ENCODE measurements at places on chromosomes 6 and 20. TPM values are rescaled to one million over a fixed set of nuclear protein-coding genes. Genes with fewer than 3 reads are reported as not detected.

Gene SLC26A8
- under 0.01 TPM for total RNA-seq

Gene SLA2
- total RNA-seq, result not detected

Gene PHACTR1
- 0.08 TPM for total RNA-seq

Gene HSPA12B
- not detected for total RNA-seq

Gene HELZ2
- 37.2 TPM for total RNA-seq

Gene FNDC11
- 0.30 TPM for total RNA-seq

Gene PRSS16
- not detected for total RNA-seq

Gene MICA
- 118 TPM for total RNA-seq

Gene PET117
- 8.0 TPM for total RNA-seq

Gene PNLDC1
- total RNA-seq, result 0.23 TPM

Gene NFATC2
- total RNA-seq, result 0.60 TPM

Gene LPIN3
- 4.0 TPM for total RNA-seq

Gene TUBE1
- 14.5 TPM for total RNA-seq

Gene SIGLEC1
- total RNA-seq, result not detected

Gene BNIP5
- not detected for total RNA-seq

Gene CLPSL1
- not detected for total RNA-seq

Gene TSHZ2
- total RNA-seq, result 15.3 TPM

Gene MPIG6B
- not detected for total RNA-seq

Gene MCHR2
- not detected for total RNA-seq

Gene KCNG1
- total RNA-seq, result 6.8 TPM

Gene TP53INP2
- total RNA-seq, result 1.3 TPM

Gene COL10A1
- under 0.01 TPM for total RNA-seq

Gene SAMD10
- total RNA-seq, result 0.23 TPM

Gene CTSZ
- 280 TPM for total RNA-seq

Gene SCRT2
- not detected for total RNA-seq

Gene IYD
- total RNA-seq, result not detected

Gene ZSCAN23
- total RNA-seq, result 0.94 TPM

Gene TBX18
- total RNA-seq, result 44.2 TPM

Gene BANF2
- not detected for total RNA-seq

Gene MUC22
- not detected for total RNA-seq

Gene DDX27
- 31.2 TPM for total RNA-seq

Gene MYH7B
- total RNA-seq, result 0.47 TPM

Gene NRN1
- total RNA-seq, result 8.7 TPM

Gene C6orf118
- total RNA-seq, result not detected

Gene GMDS
- 3.6 TPM for total RNA-seq

Gene NTSR1
- total RNA-seq, result under 0.01 TPM

Gene GNAS
- 501 TPM for total RNA-seq

Gene TMEM242
- 3.4 TPM for total RNA-seq

Gene NOX3
- total RNA-seq, result not detected

Gene VSX1
- total RNA-seq, result not detected

Gene HLA-DPB1
- 1.4 TPM for total RNA-seq

Gene KIF25
- not detected for total RNA-seq

Gene MEI4
- not detected for total RNA-seq

Gene KHDRBS2
- not detected for total RNA-seq

Gene SMLR1
- not detected for total RNA-seq

Gene TREML1
- not detected for total RNA-seq

Gene SPTLC3
- 0.98 TPM for total RNA-seq

Gene BACH2
- total RNA-seq, result 0.35 TPM

Gene VNN1
- 0.12 TPM for total RNA-seq

Gene CEP57L1
- total RNA-seq, result 14.7 TPM

Gene TSPYL4
- 14.4 TPM for total RNA-seq

Gene MTFR2
- total RNA-seq, result 0.23 TPM

Gene ZNF334
- total RNA-seq, result 1.3 TPM

Gene RAB44
- not detected for total RNA-seq

Gene TRIM15
- total RNA-seq, result not detected

Gene TRIM10
- total RNA-seq, result not detected

Gene BPIFB1
- not detected for total RNA-seq

All from smooth muscle cell of the coronary artery (primary cell).